NCI-H69 (cell line): ENCODE measurements at places on chromosomes 7 and 10.
A peak's percentile ranks its signal among the peaks of the same experiment; 100 is the strongest.

- DNase-seq: no peak
Observed at GRCh38 chr10:126397156-126397555, 8.9 kb upstream of the ADAM12 start.

DNA sequence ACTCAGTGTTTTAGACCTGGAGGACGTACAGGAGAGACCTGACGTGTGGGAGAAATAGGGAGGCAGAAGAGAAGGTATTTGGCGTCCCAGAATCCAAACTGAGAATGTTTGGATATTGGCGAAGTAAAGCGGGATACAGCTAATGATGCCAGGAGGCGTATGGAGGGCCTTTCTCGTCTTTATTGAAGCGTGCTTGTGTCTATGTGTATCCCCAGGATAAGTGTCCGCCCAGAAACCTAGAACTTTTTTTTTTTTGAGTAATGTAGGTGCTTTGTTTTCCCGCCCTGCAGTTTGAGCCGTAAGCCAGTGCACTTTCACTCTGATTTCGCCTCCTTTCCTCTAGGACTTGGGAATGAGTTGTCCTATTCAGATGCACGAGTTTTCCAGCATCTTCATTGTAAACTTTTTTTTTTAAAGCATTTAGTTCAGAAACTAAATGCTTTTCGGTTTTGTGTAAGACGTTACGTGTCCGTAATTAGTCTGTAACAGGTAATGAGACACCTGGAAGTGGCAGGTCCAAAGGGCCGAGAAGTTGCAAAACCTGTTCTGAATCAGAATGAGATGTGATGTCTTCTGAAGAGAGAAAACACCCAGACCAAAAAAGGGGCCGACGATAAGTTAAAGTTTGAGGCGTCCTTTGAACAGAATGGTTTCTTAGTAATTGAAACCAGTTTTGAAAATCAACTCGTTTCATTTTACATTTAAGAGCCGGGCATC lies 746 bp downstream of the ARL5B start:
- DNase-seq: peak; percentile 53

GRCh38 chr10:62764011-62764410 lies 40.5 kb upstream of the ADO start:
- DNase-seq: no peak

DNA sequence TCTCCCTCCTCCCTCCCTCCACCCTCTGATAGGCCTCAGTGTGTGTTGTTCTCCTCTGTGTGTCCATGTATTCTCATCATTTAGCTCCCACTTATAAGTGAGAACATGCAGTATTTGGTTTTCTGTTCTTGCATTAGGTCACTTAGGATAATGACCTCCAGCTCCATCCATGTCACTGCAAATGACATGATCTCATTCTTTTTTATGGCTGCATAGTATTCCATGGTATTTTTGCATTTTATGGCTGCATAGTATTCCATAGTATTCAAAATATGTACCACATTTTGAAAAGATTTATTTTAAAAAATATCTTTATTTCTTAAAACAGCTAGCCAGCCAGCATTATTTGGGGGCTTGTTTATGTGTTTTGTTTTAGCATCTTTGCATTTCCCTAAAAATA lies 275.6 kb downstream of the SFMBT2 start:
- DNase-seq: no peak

DNA sequence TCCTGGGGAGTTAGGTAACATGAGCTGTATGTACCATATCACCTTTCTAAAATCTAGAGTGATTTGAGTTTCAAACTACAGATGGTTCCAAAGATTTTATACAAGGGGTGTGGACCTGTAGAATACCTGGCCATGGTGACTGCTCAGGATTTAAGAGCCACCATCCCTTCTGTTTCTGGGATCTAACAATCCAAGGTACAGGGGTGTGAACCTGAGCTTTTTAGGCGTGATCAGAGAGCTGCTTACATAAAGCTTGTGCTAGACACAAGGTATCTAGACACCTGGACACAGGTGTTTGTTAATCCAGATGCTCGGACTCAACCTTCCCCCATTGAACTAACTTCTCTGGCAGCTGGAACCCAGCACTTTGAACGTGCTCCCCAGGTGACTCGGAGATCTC lies 516.4 kb downstream of the RPS24 start:
- DNase-seq: peak; percentile 54

DNA sequence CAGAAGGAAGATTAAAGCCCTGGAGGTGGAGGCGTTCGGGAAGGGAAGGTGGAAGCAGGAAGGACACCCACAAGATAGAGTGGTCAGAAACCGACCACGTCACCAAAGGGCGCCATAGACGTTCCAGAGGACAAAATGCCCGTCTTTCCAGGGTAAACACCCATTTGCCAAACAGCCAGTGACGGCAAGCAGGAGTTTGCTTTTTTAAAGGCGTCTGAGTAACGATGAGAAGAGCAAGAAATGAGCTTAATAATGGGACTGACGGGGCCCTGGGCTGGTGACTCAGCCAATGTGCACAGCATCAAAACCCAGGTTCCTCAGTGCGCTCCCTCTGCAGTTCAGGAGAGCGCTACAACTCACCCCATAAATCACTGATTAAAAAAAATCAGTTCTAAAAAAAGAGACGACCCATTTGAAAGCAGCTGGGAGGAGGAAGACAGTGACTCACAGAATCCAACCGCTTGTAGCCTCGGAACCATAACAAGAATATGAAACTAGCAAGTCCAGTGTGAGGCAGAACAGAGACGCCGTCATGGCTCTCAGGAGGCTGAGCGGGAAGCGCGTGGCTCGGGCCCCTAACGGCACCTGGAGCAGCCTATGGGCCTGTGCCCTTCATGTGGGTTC lies 5.9 kb downstream of the DIP2C start:
- peak; percentile 40 for DNase-seq
